ENCODE measurements at places on chromosomes 7 and 10.

DNA sequence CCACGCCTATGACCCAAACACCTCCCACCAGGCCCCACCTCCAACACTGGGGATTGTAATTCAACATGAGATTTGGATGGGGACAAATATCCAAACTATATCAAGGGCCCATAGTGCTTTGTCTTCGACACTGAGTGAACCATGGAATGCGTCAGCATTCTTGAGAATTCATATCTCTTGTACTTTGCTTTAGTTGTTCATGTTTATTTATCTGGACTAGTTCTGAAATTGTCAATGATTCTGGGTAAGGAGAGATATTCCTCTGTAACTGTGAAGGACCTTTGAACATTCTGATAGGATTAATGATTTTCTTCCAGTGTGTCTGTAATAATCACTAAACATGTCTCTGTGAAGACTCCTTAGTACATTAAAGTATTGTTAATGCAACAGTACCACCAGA is 374.8 kb downstream of the LRMDA start:
- no peak for DNase-seq

DNA sequence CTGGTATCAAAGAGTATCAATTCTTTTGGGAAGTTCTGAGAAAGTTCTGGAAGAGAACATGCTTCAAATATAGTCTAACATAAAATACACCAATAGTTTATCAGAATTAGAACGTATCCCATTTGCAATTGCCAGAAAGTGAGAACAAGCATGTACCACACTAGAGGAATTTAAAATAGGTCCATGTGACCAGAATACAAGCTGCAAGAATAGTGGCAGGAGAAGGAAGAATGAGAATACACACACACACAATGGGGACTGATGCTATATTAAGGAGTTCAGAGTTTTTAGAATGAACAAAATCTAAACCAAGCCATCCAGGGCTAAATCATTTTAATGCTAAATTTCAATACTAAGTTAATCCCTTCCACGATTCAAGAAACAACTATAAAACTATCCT is 99.1 kb upstream of the TMEM168 start:
- no peak for DNase-seq

DNA sequence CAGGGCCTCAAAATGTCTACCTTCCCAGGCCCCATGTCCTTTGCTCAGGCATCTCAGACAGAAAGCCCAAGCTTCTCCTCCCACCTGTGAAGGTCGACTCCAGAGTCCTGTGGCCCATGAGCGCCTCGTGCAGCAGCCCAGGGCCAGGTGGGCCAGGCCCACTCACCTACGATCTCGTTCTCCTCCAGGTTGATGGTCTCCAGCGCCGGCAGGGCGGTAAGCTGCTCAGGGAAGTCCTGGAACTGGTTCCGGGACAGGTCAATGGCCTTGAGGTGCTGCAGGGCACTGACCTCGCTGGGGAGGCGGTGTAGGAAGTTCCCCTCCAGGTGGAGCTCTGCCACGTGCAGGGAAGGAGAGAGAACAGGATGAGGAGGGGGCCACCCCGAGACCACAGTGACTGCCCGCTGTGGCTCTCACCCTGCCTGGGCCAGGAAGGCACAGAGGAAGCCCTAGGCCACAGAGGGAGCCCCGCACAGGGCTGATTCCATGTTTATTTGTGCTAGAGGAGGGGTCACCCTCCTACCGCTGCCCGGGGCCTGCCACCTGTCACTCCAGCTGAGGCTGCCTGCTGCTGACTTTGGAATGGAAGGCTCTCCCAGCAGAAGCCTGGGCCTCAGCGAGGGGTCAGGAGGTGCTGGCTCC is 40.0 kb upstream of the NPFFR1 start:
- DNase-seq: no peak

- no peak for DNase-seq
These were observed 14.9 kb upstream of the CPVL start for GRCh38 chr7:29161231-29161630.

DNA sequence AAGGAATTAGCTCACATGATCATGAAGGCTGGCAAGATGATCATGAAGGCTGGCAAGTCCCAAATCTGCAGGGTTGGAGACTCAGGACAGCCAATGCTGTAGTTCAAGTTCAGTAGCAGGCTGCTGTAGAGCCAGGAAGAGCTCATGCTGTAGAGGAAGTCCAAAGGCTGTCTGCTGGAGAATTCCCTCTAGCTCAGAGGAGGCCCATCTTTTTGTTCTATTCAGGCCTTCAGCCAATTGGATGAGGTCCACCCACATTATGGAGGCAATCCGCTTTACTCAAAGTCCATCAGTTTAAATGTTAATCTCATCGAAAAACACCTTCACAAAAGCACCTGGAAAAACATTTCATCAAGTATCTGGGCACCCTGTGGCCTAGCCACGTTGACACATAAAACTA is 24.8 kb upstream of the FAM171A1 start:
- DNase-seq: no peak

- no peak for DNase-seq
These were observed 16.3 kb upstream of the LIPM start for GRCh38 chr10:88786032-88786770.

- DNase-seq: no peak
These were observed 50.7 kb downstream of the LMBR1 start for GRCh38 chr7:156842317-156842716.

DNA sequence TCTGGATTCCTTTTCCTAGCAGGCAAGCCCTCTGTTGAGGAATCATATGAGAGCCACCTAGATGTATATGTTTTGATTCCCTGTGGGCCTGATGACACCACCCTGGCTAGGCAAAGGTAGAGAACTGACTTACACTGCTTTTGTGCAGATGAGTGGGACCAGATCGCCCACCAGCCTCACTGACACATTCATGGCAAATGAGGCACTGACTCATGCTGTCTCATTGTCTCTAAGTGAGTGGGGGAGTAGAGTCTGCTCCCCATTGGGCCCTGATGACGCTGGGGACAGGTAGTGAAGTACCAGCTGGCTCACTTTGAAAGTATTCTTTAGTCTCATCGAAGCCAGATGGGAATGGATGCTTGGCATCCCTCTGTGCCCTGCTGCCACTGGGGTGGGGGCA is 326.3 kb downstream of the ABCA13 start:
- DNase-seq: no peak

GRCh38 chr7:30171766-30172447 is 37.1 kb downstream of the MTURN start:
- no peak for DNase-seq

DNA sequence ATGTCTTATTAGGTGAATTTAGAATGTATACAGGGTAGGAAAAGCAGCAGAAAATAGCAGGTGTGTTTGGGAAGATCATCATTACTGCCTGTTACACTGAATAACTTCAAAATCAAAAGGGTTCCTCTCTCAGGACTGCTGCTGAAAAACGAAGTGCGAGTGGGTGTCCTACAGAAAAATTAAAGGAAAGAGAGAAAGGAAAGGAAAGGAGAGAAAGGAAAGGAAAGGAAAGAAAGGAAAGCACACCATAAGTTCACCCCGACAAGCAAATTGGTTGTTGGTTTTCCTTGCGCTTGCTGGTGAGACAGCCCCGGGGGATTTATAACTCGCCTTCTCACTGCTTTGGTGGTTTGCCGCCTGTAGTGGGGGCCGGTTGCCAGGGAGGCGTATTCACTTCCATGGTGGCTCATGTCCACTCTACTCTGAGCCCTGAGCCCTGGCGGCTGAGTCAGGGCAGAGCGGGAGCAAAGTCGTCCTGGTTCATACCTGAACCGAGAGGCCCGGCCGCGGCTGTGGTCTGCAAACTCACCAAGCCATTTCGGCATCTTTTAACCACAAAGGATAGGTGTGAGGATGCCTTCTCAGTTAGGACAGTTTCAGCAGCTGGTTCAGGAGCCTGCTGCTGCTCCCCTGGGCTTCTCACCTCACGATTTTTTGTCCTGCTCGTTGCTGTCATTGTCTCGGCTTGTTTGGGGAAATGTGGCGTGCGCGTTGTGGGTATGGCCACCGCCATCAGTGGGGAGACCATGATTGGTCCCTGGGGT is 26.1 kb downstream of the INPP5A start:
- DNase-seq: no peak

GRCh38 chr7:32218154-32218467 is 147.9 kb upstream of the PDE1C start:
- DNase-seq: no peak

GRCh38 chr7:83739527-83739926 is 90.6 kb upstream of the SEMA3E start:
- DNase-seq: no peak

GRCh38 chr7:140143997-140144396 is 32.8 kb downstream of the KDM7A start:
- no peak for DNase-seq

DNA sequence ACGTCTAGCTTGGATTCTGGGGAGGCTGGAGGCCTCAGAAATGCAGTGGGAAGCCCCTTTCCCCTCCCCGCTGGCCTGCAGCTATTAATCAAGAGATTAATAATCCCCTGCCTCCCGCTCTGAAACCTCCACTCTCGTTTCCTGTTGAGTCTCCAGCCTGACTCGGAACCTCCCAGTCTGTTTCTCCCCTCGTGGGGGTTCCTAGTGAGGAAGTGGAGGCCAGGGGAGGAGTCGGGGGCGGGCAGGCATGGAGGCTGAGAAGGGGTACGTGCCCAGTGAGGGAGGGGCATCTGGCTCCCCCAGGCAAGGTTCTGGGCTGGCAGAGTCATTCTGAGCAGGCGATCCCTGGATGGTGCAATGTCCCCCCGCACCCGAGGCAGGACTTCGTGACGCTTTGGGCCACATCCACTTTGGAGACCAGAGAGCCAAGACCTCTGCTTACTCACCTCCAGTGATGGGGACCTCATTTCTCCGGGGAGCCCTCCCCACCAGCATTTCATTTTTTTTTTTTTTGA is 73.6 kb downstream of the COL26A1 start:
- no peak for DNase-seq

DNA sequence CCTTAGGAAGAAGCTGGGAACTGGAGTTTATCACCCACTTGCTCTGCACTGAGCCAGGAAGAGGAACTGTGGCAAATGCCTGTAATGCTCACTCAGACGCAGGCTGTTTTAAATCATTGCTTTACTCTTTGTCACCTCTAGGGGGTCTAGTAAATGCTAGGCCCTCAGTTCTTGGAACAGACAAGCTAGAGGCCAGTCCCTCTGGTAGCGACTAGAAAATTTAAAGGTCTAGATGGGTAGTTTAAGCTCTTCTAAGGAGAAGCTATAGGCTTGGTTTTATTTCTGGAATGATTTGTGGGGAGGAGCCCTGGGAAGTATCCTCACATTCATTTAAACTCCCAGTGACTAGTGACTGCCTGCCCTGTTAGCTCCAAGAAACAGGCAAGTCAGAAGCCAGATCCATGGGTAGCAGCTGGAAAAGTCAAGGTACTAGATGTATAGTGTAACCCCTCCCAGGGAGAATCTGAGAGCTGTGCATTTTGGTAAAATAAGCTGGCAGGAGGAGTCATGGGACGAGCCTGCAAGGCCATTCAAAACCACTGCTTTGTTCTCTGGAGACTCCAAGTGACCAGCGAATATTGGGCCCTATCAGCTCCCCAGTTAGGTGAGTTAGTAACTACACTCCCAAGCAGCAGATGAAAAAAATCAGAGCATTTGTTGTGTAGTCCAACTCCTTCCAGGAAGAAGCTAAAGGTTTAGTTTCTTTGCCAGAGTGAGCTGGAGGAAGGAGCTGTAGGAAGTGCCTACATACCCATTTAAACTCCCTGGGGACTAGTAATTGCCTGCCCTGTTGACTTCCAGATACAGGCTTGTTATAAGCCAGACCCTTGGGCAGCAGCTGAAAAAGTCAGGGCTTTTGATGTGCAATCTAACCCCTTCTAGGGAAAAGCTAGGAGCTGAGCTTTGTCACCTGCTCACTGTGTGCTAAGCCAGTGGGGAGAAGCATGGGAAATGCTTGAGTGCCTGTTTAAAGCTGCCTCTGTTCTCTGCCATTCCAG is 68.9 kb downstream of the DYNC1I1 start:
- DNase-seq: no peak

DNA sequence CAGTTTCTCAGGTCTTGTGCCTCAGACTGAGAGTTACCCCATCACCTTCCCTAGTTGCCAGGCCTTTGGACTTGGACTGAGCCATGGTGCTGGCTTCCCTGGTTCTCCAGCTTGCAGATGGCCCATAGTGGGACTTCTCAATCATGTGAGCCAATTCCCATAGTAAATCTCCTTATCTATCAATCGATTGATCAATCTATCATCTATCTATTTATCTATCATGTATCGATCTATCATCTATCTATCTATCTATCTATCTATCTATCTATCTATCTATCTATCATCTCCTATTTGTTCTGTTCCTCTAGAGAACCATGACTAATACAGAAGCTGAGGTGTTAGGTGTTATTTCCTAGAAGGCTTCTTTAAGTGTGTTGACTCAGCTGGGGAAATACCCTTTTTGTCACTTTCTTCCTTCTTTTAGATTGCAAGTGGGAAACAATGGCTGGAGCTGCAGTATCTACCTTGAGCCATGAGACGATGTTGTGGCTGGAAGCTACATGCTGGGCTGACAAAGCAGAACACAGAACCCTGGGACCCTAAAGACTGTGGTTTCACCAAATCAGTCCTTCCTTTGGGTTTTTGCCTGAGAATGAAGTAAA is 234.7 kb upstream of the GLI3 start:
- DNase-seq: no peak

GRCh38 chr7:139725077-139725476 is 52.7 kb downstream of the HIPK2 start:
- DNase-seq: no peak

- no peak for DNase-seq
These were observed 51.1 kb downstream of the ASB13 start for GRCh38 chr10:5615316-5615715.

DNA sequence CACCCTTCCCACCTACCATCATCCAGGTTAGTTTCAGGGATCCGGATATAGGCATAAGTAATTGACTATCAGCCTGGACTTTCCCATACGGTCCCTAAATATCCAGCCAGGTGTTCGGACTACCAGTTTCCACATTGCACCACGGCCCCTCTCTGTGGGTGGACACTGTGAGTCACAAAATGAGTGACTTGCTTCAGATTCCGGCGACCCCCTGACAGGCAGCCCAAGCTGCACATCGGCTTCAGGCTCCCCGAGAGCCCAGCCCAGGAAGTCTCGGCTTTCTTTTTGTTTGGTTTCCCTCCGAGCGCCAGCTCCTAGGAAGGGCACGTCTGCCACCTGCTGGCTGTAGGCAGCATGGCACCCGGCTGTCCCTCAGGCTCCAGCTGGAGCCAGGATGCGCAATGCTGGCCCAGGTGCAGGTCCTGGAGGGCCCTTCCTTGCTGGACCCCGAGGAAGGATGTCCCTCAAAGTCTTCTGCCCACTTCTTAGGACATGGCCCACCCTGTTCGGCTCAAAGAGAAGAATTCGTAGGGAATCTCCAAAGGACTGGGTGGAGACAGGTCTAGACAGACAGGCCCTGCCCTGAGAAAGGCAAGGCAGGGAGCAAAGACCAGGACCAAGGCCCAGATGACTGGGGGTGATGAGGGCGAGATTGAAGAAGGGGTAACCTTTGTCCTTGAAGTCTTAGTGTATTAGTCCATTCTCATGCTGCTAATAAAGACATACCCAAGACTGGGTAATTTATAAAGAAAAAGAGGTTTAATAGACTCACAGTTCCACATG is 10.6 kb downstream of the HABP2 start:
- peak; percentile 84 for DNase-seq

- no peak for DNase-seq
These were observed 15.6 kb upstream of the JAKMIP3 start for GRCh38 chr10:132050191-132050590.

GRCh38 chr7:93923942-93924341 is 2.4 kb downstream of the GNG11 start:
- DNase-seq: no peak

- no peak for DNase-seq
These were observed 49.7 kb upstream of the NRF1 start for GRCh38 chr7:129561677-129562359.

- no peak for DNase-seq
These were observed 110.5 kb upstream of the INSIG1 start for GRCh38 chr7:155187061-155187785.
